ENCODE measurements at places on chromosomes 7 and 10.

- DNase-seq: no peak
These were observed 198.2 kb downstream of the PON1 start for GRCh38 chr7:95126053-95126709.

GRCh38 chr7:31362401-31362800, 21.9 kb upstream of the NEUROD6 start:
- no peak for DNase-seq

DNA sequence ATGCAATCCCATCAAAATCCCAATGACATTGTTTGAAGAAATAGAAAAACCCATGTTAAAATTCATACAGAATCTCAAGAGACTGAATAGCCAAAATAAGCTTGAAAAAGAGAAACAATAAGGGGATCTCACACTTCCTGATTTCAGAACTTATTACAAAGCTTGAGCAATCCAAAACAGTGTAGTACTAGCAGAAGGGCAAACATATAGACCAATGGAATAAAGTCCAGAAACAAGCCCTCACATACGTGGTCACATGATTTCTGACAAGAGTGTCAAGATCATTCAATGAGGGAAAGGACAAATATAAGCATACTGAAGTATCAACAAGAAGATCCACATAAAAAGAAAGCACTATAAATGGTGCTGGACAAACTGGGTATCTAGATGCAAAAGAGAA, 31.9 kb downstream of the MICU1 start:
- no peak for DNase-seq

DNA sequence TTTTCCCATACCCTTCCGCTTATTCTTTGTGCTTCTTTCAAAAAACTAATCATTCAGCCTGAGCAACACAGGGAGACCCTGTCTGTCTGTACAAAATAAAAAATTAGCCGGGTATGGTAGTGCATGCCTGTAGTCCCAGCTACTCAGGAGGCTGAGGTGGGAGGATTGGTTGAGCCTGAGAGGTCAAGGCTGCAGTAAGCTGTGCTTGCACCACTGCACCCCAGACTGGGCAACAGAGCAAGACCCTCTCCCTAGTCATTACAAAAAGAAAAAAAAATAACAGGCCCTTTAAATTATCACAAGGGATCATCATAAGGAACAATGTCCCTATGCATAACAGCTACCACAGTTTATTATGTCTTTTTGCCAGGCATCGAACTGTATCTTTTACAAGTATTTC, 119.6 kb downstream of the TRIM24 start:
- DNase-seq: no peak

GRCh38 chr7:66946545-66946944, 25.5 kb downstream of the TMEM248 start:
- DNase-seq: no peak

- DNase-seq: no peak
These were observed 131.8 kb downstream of the RNF216 start for GRCh38 chr7:5649641-5650040.

GRCh38 chr7:151204383-151205032, 5.8 kb downstream of the H2BK1 start:
- DNase-seq: no peak

GRCh38 chr7:148204639-148205304, 385.8 kb upstream of the C7orf33 start:
- DNase-seq: no peak

- DNase-seq: no peak
These were observed 18.1 kb downstream of the NOC3L start for GRCh38 chr10:94344522-94345122.

- no peak for DNase-seq
These were observed 241.6 kb upstream of the TCERG1L start for GRCh38 chr10:131553121-131553520.

Data from stimulated activated CD4-positive, alpha-beta T cell treated with anti-CD3 and anti-CD28 coated beads, Interleukin-1b, Interleukin-23, amount 100 ng/mL, for 4 hours (primary cell).